Activated T-helper 1 cell treated with anti-CD3 and anti-CD28 coated beads, Interleukin-2, amount 50 U/mL, for 16 hours (primary cell): ENCODE measurements at places on chromosomes 2 and 18.

DNA sequence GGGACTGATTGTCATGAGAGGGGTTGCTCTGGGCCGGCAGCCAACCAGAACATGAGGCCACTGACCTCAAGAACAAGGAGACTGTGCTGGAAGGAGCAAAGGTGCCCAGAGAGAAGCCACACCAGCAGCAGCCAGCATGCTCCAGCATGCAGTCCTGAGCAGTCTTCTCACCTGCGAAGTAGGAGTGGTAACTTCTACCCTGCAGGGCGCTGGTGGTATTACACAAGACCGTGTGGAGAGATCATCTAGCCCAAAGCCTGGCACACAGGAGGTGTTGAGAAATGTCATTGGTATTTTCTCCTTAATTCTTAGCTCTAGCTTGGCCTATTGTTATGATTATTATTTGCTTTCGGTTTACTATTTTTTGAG lies 132.7 kb downstream of the TSN start:
- DNase-seq, result no peak

DNA sequence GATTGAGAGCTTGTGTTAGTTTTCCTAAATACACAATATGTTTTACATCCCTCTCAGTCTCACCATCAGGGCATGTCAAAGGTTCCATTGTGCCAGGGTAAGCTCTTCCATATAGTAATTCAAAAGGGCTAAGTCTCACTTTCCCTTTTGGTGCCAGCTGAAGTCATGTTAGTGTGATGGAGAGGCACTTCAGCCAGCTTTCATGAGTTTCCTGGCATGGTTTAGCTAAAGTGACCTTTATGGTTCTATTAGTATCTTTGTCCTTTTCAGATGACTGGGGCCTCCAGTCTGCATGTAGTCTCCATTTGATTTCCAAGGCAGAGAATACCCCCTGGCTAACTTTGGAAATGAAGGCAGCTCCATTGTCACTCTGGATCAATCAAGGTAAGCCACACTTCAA lies 27.2 kb downstream of the NAT8 start:
- no peak for DNase-seq

GRCh38 chr2:208189069-208189809 lies 591 bp downstream of the C2orf80 start:
- DNase-seq, result no peak

- DNase-seq, result no peak
Observed at GRCh38 chr18:49002045-49002444, 51.3 kb upstream of the SMAD7 start.

DNA sequence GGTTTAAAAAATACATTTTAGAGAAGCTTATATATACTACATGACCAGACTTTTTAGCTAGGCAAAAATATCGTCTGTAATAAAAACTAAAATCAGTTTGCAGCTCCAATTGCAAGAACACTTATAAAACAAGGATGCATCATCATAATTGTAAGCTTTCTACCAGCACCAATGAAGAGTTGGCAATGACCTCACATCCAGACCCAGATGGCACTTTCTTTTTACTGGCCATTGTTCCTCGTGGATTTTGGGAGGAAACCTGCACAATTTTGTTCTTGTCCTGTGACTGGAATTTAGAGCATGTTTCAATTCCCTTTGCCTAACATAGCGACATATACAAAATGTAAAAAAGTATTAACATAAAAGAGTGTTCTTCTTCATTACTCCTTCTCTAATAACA lies 174.3 kb downstream of the ZNF521 start:
- DNase-seq, result no peak

DNA sequence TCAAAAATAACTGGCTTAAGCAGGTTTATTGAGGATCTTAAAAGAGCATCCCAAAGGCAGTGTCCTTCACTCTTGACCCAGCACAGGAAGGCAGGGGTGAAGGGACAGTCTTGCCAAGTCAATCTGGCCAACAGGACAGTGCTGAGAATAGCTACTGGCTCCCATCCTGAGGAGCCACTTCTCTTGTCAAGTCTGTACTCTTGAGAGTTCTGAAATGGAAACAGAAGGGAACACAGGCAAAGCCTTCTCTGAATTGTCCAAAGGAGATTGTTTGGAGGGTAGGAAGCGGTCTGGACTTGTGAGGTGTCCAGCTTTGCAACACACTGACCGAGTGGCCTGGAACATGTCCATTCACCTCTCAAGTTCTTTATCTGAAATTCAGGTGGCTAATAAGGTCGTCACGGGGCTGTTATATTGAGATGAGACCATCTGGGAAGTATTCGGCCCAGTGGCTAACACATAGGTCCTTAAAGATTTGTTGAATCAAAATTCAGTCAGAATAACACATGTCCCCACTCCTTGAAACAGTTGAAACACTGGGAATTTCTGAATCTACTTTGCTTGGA lies 99.5 kb upstream of the FHL2 start:
- DNase-seq, result no peak

- DNase-seq, result no peak
Observed at GRCh38 chr2:15432642-15433256, 128.4 kb downstream of the NBAS start.

GRCh38 chr2:239053801-239054503 lies 206.1 kb downstream of the TWIST2 start:
- no peak for DNase-seq
